ENCODE measurements at places on chromosomes 3 and 15.

DNA sequence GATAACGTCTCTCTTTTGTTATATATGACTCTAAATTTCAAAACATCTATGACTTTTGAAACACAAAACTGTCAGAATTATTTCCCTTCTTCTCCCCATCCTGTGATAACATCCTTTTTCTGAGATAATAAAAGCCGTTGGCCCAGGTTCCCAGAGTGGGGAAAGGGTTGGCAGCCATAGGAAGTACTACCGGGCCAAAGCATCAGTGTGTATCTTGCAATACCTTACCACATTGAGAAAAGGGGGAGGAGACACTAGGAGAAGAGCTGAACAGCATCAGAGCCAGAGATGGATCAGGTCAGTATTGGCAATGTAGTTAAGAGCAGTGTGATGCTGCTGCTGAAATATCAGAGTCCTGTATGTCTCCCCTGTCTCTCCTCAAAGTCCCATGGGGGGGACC is 210.0 kb upstream of the PROK2 start:
- DNase-seq, result no peak

GRCh38 chr3:102085431-102086176 is 236.3 kb downstream of the NFKBIZ start:
- peak; percentile 57 for DNase-seq

DNA sequence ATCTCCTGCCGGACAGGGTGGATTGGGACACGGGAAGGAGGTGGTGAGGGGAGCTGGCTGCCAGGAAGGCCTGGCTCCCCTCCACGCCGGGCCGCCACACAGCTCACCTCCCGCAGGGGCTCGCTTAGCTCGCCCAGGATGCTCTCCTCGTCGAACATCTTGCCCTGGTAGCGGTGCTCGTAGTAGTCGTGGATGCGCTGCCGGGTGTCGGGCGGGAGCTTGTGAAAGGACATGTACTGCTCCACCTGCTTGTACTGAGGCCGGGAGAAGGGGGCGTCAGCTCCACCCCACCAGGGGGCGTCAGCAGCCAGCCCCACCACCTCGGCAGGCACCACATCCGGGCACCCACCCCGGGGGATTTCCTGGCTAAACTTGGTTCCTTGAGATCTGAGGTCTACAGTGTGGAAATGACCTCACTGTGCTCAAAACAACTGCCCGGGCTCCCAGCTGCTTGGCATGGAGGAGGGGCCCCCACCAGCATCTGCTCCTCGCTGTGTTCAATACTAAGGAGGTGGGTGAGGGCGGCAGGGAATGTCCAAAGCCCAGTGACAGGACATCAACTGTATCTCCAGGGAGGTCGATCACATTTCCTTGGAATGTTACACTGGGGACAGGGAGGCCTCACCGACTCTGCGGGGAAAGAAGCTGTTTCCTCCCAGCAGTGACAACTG is 43.4 kb downstream of the HCN4 start:
- DNase-seq, result peak; percentile 30

DNA sequence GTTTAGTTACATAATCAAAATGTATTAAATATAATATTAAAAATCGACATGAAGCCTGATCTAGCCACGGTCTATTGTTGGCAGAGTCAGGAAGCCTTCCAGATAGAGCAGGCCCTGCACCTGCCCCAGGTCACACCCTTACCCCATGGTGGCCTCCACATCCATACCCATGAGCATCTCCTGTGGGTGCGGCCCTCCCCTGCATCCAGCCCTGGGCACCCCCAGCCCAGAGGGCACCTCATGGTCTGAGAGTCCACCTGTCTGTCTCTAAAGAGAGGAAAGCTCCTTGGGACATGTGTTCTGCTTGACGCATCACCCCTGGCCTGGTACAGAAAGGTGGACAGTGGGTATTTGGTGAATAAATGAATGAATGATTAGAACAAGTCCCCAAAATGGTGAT is 37.2 kb upstream of the CSPG4 start:
- no peak for DNase-seq

DNA sequence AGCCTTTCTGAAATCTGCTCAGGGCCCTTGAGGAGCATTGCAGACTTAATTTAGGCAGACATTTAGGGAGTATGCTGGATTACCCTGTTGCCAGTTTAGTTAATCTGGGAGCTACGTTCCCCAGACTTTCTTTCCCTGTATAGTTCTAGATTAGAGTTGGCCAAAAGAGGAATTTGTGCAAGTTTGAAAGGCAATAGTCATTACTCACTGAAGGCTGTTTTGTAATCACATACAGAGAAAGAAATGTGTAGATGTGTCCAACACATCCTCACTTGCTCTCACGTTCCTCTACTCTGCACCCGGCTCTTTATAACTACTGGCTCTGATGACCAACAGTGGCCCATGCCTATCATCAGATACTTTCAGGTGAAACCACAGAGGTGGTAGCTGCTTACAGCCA is 24.2 kb downstream of the MASP1 start:
- DNase-seq, result no peak
